NCI-H2107 (cell line): ENCODE measurements at places on chromosomes 2 and 18.

GRCh38 chr2:74865770-74866674, 32.1 kb downstream of the HK2 start:
- no peak for DNase-seq

- DNase-seq = no peak
These were observed 418.6 kb downstream of the CMPK2 start for GRCh38 chr2:6446938-6447608.

GRCh38 chr2:40230707-40231432, 221.0 kb downstream of the SLC8A1 start:
- DNase-seq = no peak

- DNase-seq = no peak
These were observed 190.6 kb upstream of the SMIM21 start for GRCh38 chr18:75618146-75618545.

DNA sequence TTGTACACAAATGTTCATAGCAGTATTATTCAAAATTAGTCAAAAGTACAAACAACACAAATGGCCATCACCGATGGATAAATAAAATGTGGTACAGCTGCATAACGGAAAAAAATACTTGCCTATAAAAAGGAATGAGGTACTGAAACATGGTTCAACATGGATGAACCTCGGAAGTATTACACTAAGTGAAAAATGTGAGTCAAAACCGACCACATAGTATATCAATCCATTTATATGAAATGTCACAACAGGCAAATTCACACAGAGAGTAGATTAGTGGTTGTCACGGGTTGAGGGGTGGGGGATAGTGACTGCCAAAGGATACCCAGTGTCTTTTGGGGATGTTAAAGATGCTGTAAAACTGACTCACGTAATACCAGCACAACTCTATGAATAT, 3.5 kb downstream of the SS18 start:
- DNase-seq = no peak

- DNase-seq = no peak
These were observed 91.3 kb downstream of the TLK1 start for GRCh38 chr2:171069286-171069956.
